ENCODE measurements at places on chromosomes 2 and 18. TPM values are rescaled to one million over a fixed set of nuclear protein-coding genes. Genes with fewer than 3 reads are reported as not detected.

LAPTM4A gene
- 363 TPM for total RNA-seq

- DNase-seq: no peak
These were observed 22.5 kb downstream of the STAT4 start for GRCh38 chr2:191128172-191128910.

- peak; percentile 31 for DNase-seq
These were observed 1.4 kb downstream of the AAK1 start for GRCh38 chr2:69641887-69642708.

DNA sequence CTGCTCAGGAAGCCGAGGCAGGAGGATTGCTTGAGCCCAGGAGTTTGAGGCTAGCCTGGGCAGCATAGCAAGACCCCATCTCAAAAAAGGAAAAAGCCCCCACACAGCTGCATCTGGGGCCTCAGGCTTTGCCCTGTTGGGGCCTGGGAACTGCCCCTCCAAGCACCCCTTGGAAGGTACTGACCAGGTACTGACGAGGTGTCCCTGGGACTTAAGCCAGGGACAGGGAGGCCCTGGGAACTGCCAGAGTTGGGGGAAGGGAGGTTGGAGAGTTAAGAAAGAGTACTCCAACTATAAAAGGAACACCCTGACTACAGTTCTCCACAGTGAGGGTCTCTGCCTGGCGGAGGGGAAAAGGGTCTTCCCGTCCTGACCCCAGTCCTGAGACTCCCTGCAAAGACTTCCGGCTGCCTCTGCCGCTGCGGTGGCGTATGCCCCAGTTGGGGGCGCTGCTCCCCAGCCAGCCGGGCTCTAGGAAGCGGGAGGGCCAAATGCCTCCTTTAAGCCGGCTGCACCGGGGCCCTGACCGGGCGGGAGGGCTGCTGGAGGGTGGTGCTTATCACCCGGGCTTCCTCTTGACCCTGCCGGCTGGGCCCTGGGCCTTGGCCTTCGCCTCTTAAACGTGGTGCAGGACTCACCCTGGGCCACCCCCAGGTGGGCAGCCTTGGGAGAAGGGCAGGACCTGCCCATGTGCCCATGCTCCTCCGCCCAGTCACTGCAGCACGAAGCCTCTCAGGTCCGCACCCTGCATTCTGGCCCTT is 12.8 kb downstream of the SLC30A3 start:
- peak; percentile 66 for DNase-seq

POLR1A gene
- total RNA-seq: 13.0 TPM

DNA sequence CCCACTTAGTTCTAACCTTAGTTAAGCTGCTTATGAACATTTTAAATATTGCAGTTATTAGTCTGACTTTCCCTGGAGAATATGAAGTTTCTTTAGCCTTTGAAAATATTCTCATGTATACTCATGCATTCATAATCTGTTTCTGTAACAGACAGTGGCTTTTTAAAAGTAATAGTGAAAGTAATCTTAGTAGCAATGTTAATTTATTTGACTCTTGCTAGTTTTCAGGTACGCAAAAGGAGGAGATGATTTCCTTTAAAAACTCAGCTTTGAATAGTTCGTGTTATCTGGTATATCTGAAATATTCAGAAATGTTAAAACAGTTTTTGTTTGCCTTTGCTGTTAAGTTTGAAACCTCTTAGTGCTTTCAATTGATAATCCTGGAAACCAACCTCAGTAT is 3.8 kb downstream of the ANKRD12 start:
- DNase-seq: peak; percentile 18

DSG1 gene
- total RNA-seq: not detected

ATP6V1B1 gene
- total RNA-seq: not detected

DNA sequence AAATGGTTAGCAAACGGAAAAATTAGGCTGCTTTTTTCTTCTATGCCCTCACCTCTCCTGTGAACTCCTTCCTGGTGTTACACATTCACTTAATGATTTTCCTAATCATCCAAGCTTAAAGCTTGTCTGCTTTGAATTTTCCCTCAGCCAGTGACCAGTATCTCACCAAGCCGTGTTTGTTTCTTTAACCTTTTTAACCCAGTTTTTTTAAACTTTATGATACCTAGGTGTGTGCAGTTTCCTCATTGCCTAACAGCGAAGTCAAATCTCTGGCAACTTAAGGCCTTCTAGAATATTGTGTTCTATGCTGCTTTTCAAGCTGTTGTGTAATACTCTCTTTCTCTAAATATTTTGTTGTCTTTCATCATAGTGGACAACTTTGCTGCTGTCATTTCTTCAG is 113.0 kb downstream of the PIK3C3 start:
- DNase-seq: no peak

DNAJC5G gene
- not detected for total RNA-seq

DNA sequence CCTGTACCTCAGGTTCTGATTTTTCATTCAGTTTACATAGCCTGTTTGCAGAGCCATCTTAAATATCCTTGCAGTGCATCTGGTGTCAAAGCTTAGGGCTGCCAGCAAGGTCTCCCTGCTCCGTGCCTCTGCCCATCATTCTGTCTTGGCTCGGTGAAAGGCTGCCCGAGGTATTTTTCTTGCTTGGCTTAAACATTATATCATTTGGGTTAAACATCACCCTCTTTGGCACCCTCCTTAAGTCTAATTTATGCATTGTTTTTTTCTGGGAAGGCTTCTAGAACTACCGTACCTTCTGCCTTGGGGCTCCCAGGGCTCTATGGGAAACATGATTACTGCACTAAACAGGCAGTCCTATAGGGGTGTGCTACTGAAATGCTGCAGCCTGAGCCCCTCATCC is 158.6 kb upstream of the CELF4 start:
- DNase-seq: no peak

GKN1 gene
- total RNA-seq: not detected

- peak; percentile 52 for DNase-seq
These were observed 157.8 kb downstream of the CYRIA start for GRCh38 chr2:16507655-16508489.
